LoVo (cell line): ENCODE measurements at places on chromosomes 2 and 18.

DNA sequence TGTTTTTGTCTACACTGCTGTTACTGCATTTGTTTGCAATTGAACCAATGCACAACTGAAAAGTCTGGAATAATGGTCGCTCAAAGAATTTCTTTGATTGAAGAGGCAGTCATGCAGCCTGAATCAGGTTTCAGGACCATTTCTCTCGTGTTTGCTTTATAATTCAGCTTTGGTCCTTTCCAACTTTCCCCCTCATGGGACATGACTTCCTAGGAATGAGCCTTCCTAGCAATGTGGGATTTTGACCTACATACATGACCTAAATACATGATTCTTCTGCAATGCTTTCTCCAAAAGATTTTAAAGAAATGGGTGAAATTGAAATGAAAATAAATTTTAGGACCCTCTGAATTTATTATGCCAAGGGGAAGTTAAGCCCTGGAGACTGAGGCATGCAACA is 197.4 kb downstream of the MREG start:
- no peak for DNase-seq

DNA sequence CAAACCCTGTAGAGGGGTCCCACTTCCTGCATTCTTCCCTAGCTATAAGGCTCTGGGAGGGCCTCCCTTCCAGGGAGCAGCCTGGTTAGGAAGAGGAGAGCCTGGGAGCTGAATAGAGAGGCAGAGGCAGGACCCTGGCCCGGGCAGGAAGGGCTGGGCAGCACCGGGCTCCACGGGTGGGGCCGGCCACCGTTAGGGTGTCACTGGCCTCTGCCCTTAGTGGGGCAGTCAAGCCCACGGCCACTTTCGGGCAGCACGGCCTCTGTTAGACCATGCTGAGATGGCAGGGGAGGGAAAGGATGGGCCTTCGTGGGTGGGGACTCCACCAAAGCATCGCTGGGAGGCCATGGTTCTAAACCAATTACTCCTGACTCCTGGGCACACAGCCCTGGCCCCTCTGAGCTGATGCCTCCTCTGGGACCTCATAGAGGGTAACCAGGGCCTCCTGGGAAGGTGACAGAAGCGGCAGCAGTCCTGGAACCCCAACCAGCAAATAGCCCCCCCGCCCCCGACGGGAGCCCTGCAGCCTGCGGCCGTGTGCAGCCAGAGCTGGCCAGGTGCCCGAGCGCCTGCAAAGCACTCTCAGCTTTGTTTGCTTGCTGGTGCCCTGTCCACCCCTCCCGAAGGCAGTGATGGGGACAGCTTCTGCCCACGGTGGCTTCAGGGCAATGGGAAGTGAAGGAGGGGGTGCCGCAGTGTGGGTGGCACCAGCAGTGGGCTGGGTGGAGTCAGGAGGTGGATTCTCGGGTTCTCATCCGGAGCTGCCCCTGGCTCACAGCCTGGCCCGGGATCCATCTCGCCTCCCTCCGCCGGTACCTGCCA is 16.3 kb upstream of the HPCAL1 start:
- no peak for DNase-seq

- DNase-seq = no peak
Observed at GRCh38 chr2:25831746-25832449, 46.4 kb downstream of the ASXL2 start.

DNA sequence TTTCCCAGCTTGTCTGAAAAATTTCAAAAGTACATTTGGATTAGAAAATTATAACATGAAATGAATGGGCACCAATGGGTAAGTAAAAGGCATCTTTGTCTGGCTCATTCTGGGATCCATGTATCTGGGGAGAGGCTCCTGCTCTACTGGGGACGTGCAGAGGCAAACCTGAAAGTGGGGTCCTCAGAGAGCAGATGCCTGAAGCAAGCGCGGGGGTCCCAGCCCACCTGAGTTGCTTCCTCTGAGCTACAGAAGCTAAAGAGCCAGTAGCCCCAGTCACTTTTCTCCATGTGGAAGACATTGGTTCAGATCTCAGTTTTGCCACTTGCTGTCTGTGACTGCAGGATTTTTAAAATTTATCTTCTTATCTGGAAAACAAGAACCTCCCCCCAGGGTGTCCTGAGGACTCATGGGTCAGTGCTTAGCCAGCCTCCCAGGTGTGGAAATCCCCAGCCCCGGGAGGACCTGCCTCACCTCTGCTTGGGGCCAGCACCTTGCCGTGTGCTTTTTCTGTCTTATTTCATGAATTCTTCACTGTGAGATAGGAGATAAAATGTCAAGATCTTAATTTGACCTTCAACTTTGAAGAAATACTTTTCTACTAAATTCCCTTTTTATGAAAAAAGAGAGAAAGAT is 25.1 kb upstream of the ODC1 start:
- DNase-seq = no peak

DNA sequence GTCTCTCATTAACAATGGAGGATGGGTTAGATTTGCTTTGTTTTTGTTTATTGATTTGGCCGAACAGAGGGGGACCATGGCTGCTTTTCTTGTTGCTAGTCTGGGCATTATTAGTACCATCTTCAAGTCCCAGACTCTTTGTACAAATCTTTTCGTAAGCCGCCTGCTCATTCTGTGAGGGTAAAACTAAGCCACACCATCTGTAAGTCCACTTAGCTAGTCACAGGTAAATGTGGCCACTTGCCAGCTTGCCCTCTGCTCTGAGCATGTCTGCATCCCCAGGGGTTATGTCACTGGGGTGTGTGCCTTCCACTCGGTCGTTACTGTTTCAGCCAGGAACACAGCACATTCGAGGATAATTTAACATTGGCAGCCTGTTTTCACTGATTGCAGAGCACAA is 85.6 kb downstream of the SMIM21 start:
- DNase-seq = no peak

DNA sequence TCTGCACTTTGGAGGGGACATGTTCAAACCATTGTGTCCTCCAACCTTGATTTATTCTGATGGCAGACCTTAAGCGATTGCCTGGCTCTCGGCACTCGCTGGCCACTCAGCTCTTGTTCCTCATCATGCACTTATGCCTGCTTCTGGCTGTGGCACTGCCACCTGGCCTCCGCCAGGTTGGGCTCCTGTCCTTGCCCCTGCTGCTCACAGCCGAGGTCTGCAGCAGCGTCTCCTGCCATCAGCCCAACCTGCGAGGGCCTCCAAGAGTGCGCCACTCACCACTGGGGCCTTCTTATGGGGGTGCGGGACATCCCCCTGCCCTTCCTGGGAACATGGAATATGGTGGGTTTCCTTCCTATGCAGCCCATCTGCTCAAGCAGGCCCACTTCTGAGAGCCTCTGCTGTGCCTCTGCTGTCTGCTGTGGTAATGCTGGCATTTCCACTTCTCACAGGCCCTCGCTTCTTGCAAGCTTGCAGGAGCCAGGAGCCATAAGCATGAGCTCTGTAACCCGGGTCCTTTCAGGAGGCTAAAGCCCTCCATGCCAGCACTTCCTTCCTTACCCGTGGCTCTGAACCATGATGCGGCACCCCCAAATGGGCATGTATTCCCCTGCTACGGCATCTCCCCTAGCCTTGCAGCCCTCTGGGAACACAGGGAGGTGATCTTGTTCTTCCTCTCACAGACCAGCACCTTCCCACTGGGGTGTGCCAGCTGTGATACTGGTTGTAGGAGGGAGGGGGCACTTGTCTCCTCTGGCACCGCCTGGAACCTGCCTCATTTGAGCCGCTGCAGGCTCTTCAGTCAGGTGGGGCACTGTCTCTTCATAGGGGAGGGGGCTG is 58.6 kb upstream of the HS6ST1 start:
- no peak for DNase-seq

DNA sequence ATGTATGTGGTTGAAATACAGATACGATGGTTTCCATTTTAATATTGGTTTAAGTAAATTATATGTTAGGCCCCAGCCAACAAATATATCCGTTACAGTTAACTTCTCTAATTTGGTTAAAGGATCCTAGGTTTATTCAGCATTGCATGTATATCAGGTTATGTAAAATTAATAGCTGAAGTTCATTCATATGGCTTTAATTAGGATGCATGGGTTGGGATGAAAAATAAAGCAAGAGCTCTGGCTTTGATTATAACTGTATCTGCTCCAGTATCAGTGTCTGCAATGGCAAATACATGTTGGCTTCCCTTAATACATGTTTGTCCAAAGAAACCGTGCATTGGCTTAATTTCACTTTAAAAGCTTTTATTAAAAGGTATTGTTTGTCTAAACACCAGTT is 435.7 kb upstream of the SETBP1 start:
- DNase-seq = no peak

DNA sequence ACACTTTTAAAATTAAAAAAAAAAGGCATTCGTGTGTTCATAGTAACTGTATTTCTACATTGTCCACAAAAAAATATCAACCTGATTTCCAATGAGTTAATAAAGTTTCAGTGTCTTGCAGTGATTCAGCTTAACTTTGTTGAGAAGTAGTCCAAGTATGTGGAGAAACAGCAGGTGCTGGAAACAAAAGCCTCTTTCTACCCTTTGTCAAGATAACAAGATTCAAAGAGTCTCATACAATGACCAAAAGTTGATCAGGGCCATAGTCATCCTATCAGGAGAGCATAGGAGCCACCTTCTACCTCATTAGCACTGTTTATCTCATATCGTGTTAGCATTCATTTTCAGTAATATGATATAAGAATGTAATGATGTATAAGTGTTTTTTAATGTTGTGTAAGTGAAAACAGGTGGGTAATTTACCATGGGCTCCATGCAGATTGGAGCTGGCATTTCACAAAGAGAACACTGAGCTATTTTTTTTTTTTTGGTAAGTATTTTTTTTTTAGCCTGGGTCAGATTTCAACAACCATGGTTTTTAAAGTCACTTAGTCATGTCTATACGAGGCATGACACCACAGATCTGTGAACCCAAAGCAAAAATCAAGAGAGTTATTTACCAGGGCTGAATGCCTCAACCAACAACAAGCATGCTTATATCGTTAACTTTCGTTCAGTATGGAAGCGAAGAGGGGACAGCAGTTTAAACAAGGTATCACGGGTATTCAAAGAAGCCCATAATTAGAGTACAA is 165.0 kb upstream of the ZNF521 start:
- DNase-seq = no peak

- DNase-seq = no peak
Observed at GRCh38 chr18:29154196-29154757, 977.3 kb upstream of the CDH2 start.
